CD8-positive, alpha-beta T cell (primary cell): ENCODE measurements at places on chromosomes 4 and X.

- DNase-seq: no peak
Measured at GRCh38 chr4:64095398-64095797, 313.9 kb downstream of the TECRL start.

GRCh38 chrX:15334561-15334960 is 762 bp downstream of the PIGA start:
- peak; percentile 6 for DNase-seq

GRCh38 chr4:11261066-11261850 is 167.4 kb downstream of the HS3ST1 start:
- DNase-seq: no peak

DNA sequence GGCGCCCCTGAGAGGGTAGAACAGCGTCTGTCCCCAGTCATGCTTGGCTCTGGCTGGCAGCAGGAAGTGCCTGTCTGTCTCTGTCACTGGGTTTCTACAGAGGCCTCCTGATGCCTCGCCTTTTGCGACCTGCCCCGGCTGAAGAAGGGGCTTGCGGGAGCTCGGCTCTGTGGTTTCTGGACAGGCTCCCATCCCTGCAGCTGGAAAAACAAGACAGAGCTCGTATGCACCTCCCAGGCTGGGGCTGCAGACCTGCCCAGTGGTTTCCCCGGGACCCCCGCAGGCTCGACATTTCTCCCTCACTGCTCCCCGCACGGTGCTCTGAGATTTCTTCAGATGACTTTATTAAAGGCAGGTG is 57.0 kb upstream of the SORCS2 start:
- no peak for DNase-seq

DNA sequence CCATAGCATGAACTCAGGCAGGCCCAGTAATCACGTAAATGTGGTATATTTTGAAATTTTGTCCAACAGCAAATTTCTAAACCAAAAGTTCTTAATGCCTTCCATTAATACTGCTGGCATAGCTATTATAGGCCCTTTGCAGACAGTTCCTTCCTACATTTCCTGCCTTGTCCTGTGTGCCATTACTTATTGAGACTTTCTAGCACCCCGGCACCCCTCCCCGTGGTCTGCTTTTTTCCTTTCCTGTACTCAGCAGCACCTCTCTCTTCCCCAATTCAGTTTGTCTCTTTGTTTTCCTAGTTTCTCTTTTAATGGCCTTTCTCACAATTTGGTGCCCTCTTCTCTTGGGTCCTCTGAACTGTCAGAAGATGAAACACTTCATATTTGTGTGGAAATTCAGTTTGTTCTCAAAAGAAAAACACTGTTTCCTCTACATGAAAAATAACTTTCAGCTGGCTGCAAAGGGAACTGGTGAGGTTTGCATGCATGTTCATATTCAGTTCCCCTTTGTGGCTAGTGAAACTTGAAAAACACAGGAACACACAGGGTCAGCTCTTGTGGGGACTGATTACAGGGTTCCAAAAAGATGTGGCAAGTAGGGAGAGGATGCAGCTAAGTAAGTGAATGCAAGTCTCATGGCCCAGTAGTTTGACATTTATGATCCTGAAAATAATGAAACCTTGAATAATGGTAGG is 17.1 kb downstream of the GPR34 start:
- no peak for DNase-seq

- no peak for DNase-seq
Measured at GRCh38 chr4:152972821-152973628, 36.9 kb downstream of the FHDC1 start.
